ENCODE measurements at places on chromosomes 3 and 15. TPM values are rescaled to one million over a fixed set of nuclear protein-coding genes. Genes with fewer than 3 reads are reported as not detected.

Gene PLCH1
- 0.03 TPM for polyA plus RNA-seq

Gene NR2E3
- polyA plus RNA-seq: 0.18 TPM

Gene CYP11A1
- polyA plus RNA-seq: 2.2 TPM

Gene SCG5
- 13.4 TPM for polyA plus RNA-seq

Gene OXSM
- 21.8 TPM for polyA plus RNA-seq

Gene RBP2
- polyA plus RNA-seq: not detected

Gene NEK10
- polyA plus RNA-seq: 0.23 TPM

Gene DNAJA4
- polyA plus RNA-seq: 1.1 TPM

Gene GOLGA8S
- polyA plus RNA-seq: 0.07 TPM

DNA sequence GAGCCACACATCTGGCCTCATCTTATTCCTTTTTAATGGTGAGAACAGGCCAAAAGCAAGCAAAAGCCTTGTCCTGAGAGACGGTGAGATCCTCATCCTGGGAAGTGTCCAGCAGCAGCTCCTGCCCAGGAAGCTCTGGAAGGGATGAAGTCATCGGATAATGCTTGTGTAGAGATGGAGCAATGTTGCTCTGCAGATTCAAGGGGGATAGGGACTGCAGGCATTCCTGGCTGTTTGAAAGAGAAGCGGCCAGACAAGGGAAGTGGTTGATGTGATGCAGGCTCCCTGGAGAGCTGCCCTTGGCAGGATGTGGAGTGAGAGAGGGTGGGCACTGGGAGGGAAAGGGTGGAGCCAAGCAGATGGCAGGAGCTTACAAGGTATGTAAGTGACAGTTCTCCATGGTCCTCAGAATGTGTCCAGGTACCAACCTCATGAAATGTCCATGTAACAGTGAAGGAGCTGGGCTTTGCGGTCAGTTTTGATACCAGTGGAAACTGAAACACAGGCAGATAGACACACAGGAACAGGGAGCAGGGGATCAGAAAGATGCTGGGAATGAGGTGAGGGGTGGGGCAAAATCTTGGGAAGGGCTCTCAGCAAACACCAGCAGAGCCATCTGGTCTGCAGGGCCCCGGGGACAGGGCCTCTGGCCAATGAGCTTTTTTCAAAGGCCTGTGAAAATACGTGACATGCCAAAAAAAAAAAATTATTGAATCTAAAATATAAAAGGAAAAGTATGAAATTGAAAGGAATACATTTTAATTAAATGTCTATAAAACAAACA, 32.2 kb upstream of the LACTB start:
- DNase-seq: no peak

DNA sequence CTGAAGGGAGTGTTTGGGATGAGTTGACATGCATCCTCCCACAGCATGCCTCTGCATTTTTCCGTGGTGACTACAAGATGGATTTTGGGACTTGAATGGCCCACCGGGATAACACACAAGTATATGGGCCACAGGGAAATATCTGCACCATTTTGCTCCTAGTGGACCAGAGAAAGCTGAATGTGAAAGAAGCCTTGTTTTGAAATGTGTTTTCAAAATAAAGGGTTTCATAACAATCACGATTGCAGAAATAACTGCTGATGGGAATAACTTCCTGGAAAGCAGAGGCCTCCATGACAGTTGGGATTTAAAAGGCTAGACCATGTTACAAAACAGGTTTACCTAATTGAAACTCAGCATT, 77.5 kb upstream of the PRR23C start:
- peak; percentile 5 for DNase-seq

GRCh38 chr3:175015056-175015635, 156.0 kb downstream of the NAALADL2 start:
- no peak for DNase-seq

DNA sequence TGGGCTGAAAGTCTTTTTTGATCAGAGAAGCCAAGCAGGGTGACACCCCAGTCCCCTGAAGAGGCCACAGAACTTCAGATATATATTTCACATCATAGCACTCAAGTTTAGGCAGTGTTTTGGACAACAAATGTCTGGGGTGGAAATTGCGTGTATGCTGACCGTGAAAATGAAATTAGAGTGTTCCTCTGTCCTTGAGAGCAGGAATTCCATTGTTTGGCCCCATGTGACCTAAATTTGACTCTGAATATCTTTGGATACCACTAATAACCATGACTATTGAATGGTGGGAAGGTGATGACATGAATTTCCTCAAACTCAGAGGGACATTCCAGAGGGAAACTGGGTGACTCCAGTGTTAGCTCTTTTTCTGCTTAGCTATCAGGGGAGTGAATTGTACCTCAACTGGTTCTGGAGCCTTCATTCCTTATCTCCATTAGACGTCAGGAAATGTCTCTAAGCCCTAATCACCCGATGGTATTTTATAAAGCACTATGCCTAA, 263.5 kb upstream of the RASGRP1 start:
- DNase-seq: no peak

DNA sequence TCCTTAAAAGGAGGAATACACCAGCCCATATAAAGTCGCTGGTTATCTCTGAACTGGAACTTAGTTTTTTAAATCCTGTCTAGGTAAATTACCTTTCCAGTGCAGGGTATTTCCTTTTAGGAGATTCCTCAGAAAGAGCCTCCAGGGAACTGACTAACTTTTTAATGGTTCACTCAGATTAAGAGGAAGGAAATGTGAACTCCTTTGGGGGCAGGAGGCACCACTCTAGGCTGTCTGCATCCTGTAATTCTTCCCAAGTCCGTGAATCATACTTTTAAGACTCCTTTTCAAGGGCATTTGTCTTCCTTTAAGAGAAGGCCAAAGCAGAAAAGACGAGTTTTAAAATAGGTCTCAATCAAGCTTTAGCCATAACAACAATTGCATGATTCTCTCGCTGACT, 871.2 kb upstream of the NR2F2 start:
- DNase-seq: no peak

DNA sequence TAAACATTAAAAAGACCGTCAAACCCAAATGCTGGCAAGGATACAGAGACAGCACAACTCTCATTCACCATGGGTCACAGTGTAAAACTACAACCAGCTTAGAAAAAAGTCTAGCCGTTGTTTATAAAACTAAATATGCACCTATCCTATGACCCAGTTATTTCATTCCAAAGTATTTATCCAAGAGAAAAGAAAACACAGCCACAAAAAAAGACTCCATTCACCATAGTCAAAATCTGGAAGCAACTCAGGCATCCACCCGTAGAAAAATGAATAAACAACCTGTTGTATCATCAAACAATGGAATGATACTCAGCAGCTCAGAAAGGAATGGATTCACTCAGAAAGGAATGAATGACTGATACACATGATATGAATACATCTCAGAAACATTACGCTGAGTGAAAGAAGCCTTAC, 28.6 kb downstream of the PLD1 start:
- DNase-seq: no peak

- no peak for DNase-seq
These were observed 44.5 kb downstream of the RIOX2 start for GRCh38 chr3:97927704-97928103.

DNA sequence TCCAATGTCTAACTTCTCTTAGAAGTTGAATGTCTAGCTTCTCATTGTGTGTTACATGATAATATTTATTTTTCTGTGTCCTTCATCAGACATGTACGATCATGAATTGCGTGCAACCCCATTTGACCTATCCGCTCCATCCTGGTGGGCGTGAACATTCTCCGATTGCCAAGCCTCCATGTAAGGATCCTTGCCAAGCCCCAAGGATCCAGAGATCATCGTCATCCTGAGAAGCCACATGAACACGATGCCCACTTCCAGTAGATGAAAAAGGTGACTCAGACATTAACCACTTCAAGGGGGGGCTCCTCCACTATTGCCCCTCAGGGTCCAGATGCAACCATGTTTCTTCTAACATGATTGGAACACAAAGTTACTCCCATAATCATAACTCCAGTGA, 25.5 kb upstream of the KNG1 start:
- no peak for DNase-seq

DNA sequence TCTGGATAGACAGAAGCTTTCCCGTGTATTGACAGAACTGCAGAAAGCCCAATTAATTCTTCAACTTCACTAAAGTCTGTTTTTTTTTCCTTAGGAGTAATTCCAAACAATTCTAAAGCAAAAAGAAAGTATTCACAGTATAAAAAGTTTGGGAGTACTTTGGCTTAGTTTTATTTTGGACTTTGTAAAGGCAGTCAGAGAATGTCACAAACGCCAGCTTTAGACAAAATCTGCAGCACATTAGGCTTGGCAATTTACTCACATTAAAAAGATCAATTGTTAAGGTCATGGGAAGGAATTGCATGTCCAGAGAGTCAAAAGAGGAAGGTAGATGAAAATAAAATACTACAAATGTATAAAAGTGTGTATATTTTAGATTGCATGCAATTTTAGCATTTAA, 47.5 kb upstream of the GBE1 start:
- no peak for DNase-seq

DNA sequence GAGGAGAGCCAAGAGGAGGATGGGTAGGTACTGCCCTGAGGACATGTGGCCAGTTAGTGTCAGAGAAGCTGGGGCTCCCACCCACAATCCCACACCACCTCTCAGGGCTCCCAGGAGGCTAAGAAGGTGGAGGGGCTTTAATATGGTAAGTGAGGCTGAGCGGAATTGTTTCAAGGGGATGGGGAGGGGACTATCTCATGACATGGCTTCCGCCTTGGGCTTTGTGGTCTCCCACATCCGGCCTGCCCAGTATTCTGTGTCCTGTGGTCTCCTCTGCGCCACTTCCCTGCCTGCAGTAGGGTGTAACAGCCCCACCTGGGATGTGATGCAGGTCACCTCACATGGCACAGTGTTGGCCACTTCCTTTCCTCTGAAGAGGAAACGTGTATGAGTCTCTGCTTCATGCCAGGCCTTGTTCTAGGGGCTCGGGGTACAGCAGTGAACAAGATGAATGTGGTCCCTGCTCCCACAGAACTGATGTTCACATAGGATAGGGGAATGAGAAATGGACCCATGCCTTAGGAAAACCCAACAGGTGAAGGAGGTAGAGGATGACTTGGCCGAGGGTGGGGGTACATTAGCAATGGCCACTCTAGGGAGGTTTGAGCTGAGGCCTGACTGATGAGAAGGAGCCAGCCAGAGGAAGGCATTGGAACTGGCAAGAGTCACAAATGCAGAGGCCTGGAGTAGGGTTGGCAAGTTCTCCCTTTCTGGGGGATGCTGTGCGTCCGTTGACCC, 3.2 kb downstream of the NEIL1 start:
- DNase-seq: no peak

GRCh38 chr3:143821862-143822261, 26.4 kb downstream of the SLC9A9 start:
- DNase-seq: no peak

- DNase-seq: no peak
These were observed 191.2 kb downstream of the TLE3 start for GRCh38 chr15:69906256-69907185.

- DNase-seq: no peak
These were observed 8.8 kb downstream of the OIP5 start for GRCh38 chr15:41323611-41324010.

- DNase-seq: no peak
These were observed 424.1 kb upstream of the KCNMB2 start for GRCh38 chr3:178112134-178112533.

DNA sequence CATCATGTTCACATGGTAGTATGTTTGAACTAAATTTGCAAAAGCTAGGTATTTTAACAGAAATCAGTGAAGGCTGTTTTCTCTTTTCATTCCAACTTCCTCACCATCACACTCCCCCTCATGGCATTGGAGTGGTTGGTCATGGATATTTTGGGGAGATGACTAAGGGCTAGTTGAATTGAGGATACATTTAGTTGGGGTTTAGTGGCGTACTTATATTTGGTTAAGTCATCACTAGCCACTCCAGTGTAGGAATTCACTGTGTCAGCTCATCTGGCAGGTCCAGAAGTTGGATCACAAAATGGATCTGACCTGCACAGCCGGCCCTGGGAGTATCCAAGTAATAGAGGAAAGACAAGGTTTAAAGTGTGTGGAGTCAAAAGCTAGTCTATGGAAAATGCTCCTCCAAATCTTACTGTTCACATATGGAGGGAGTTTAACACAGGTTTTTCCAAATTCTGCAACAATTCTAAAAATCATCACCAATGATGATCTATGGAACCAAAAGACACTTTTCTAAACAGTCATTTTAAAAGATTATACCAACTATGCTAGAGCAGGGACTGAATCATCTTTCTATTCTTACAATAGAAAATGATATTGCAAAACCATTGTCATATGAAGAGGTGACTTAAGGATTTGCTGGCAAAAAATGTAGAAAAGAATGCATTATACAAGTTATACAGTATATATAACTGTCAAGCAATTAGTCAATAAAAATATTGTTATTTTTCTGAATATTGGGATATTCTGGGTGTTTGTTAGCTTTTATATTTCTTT, 247.8 kb upstream of the PEX5L start:
- no peak for DNase-seq

GRCh38 chr15:71599418-71600151, 210.8 kb upstream of the NR2E3 start:
- DNase-seq: no peak

GRCh38 chr3:79521221-79521848, 246.5 kb downstream of the ROBO1 start:
- no peak for DNase-seq

- DNase-seq: no peak
These were observed 5.9 kb upstream of the RPS27L start for GRCh38 chr15:63163217-63163616.

- DNase-seq: no peak
These were observed 55.2 kb upstream of the ACAN start for GRCh38 chr15:88748081-88748480.

DNA sequence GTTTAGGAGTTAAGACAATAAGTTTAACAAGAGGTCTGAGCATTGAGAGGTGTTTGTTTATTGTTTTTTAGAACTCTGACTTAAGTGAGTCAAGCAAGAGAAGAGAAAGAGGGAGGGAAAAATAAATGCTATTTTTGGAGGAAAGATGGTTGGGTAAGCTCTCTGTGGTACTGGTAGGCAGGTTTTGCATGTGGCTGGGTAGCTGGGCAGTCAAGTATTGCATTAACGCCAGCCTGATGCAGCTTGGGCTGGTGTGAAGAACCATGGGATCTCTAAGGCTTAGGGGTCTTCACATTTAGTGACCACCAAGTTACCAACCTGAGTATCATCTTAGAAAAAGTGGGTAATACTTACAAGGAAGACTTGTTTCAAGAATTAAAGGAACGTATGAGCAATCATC, 534.5 kb upstream of the SEMA6D start:
- no peak for DNase-seq

DNA sequence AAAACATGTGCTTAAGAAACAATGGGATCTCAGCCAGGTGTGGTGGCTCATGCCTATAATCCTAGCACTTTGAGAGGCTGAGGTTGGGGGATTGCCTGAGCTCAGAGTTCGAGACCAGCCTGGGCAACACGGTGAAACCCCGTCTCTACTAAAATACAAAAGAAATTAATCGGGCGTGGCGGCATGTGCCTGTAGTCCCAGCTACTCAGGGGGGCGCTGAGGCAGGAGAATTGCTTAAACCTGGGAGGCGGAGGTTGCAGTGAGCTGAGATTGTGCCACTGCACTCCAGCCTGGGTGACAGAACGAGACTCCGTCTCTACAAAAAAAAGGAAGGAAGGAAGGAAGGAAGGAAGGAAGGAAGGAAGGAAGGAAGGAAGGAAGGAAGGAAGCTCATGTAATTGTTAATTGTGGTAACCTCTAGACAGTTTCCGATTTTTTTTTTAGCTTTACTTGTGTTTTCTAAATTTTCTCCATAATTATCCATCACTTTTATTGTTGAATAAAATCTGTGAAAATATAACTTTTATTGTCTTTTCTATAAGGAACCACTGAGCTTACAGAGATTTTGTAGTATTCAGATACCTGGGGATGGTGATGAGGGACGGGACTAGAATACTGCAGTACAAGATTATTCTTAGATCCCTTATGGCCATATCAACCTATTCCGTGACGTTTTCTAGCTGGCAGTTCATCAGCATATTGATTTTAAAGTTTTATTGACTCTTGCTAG, 506.9 kb downstream of the NR2F2 start:
- no peak for DNase-seq

- no peak for DNase-seq
These were observed 302.9 kb upstream of the RASGRP1 start for GRCh38 chr15:38867556-38867955.
